ENCODE measurements at places on chromosomes 2 and 18.

GRCh38 chr2:20145497-20146193, 79.3 kb downstream of the SDC1 start:
- no peak for DNase-seq

DNA sequence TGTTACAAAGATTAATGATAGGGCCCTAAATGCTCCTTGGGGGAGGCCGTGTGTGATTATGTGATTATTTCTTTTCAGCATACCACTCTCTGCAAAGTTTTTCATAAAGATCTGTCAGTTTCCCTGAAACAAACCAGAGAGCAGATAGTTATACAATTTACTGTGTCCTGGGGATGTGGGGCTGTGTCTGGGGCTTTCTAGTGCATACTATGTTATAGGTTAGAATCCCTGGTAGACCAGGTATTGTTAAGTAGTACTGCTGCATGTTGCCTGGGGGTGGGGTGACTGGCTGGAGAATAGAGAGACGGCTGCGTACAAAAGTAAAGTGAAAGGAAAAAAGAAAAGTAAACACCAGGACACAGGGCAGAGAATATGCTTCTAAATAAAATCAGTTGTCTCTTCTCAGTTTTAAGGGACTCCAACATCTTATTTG, 3.3 kb upstream of the CCBE1 start:
- no peak for DNase-seq

GRCh38 chr2:176146101-176146500, 5.2 kb upstream of the HOXD4 start:
- no peak for DNase-seq

DNA sequence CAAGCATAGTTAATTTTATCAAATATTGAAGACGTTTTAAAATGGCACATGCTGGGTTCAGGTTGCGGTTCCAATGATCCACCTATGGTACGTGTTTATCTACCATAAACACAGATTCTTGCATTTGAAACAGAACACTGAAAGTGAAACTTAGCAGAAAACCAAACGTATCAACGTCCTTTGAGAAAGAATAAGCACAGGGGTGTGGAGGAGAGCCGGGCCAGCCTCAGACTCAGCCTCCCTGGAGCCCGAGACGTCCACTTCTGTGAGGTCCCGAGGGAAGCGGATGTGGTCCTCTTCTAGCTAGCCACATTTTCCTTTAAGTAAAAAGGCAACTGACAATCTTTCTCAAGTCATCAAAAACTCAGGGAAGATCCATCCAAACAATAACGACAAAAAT, 195.9 kb downstream of the RTP5 start:
- DNase-seq: no peak

DNA sequence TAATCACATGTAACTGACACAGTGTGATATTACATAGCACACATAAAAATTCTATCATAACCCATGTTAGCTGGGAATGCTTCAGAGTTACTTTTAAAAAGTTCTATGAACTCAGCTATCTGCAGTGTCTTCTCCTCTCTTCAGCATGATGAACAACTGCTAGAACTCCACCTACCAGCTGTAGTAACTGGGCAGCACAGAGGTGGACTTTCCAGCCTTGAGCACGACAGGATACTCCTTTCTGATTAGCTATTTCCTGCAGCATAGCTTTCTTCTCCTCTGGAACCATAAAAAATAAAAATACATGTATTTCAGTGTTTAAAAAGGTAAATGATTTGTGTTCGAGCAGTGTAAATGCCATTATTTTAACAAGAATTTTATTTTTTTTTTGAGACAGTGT, 59.5 kb upstream of the AMMECR1L start:
- no peak for DNase-seq

DNA sequence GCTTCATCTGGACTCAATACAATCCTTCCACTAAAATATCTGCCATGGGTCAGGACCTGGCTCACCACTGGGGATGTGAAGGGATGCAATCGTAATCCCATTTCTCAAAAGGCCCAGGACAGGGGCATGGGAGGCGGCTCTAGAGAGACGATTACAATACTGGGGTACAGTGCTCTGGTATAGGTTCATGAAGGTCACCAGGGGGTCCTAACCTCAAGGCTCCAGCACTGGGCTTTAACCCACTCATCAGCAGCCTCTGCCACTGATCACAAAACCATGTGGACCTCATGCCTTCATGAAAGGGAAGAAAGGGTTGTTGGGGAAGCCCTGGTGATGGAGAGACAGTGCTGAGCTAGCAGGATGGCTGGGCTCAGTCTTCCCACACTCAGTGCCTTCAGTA, 48.8 kb downstream of the ADD2 start:
- no peak for DNase-seq

- peak; percentile 94 for DNase-seq
These were observed 8.0 kb downstream of the TNS1 start for GRCh38 chr2:217994776-217995274.

DNA sequence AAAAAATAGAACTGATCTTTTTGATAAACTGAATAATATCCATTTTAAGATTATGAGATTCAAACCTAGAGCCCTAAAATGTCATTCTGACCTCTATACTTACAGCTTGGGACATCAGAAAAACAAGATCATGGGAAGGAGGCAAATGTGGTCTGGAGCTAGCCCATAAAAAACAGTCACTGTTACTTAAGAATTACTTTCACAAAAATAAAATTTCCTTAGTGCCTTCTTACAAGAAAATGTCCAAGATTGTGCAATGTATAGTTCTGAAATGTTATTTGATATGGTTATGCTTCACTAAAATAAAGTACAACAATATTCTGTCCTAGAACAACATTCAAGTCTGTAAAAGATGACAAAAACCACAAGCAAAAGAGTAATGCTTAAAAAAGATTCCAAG, 247.6 kb downstream of the DYM start:
- DNase-seq: peak; percentile 78

- peak; percentile 69 for DNase-seq
These were observed 147.0 kb upstream of the ID2 start for GRCh38 chr2:8534729-8535468.

Data from GM23248 (cell line).